Fibroblast of mammary gland (primary cell): ENCODE measurements at places on chromosomes 12 and 14.

GRCh38 chr14:72471346-72471745, 422.6 kb downstream of the DPF3 start:
- DNase-seq = no peak

GRCh38 chr12:46147144-46147543, 121.7 kb downstream of the SLC38A1 start:
- no peak for DNase-seq

GRCh38 chr12:120625557-120626419, 14.6 kb upstream of the CABP1 start:
- no peak for DNase-seq

GRCh38 chr12:51377099-51377984, 13.9 kb downstream of the GALNT6 start:
- peak; percentile 14 for DNase-seq

DNA sequence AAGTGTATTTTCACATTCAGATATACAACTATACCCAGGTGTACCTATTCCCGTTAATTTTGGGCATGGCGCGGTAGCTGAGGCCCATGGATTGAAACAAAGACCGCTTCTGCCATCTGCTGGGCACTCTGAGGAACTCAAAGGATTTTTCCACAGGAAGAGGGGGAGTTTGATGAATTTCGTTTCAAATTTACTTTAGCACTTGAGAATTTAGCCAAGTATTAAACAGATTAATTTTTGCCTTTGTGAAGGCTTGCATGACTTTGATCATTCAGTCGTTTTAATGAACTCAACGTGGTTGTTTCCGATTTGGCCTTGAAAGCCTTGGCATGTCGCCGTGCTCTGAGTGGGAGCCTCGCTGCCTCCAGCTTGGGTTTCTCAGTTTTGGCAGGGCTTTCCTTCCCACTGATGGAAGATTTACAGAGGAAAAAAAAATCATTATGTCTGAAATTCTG, 153.2 kb upstream of the DDHD1 start:
- peak; percentile 67 for DNase-seq

- DNase-seq = peak; percentile 90
Observed at GRCh38 chr12:2384533-2385351, 332.0 kb downstream of the CACNA1C start.

DNA sequence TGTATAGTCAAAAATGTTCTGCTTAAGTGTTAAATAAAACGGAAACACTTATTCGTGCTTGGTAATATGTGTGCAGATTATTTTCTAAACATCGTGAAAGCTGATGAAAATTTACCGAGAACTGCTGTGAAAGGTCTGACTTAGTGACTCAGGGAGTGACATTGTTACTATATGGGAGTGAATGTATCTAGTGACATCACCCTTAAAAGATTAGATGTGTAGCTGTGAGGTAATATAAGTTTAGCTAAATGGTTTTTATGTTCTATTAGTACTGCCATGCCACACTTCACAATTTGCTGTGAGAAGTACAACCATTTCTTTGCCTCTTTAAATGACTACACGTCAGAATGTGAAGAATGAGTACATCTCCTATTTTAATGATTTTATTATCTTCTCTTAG, 1.3 kb downstream of the COX8C start:
- DNase-seq = no peak

DNA sequence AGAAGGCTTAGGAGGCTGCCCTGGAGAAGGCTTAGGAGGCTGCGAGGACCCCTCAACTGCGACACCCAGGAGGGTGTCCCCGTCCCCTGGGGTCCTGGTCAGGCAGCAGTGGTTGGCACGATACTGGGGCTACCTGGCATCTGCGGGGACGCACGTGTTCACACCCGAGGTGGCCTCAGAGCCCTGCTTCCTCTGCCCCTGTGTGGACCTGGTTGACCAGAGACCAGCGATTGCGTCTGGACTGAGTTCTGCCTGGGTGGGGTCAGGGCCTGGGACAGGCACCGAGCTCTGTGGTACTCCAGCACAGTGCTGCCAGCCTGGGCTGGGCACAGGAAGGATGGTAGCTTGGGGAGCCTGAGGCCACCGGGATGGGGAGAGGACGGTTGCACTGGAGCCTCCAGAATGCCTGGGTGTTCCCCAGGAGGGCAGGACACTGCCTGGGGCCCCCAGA, 735 bp downstream of the ASPG start:
- no peak for DNase-seq

DNA sequence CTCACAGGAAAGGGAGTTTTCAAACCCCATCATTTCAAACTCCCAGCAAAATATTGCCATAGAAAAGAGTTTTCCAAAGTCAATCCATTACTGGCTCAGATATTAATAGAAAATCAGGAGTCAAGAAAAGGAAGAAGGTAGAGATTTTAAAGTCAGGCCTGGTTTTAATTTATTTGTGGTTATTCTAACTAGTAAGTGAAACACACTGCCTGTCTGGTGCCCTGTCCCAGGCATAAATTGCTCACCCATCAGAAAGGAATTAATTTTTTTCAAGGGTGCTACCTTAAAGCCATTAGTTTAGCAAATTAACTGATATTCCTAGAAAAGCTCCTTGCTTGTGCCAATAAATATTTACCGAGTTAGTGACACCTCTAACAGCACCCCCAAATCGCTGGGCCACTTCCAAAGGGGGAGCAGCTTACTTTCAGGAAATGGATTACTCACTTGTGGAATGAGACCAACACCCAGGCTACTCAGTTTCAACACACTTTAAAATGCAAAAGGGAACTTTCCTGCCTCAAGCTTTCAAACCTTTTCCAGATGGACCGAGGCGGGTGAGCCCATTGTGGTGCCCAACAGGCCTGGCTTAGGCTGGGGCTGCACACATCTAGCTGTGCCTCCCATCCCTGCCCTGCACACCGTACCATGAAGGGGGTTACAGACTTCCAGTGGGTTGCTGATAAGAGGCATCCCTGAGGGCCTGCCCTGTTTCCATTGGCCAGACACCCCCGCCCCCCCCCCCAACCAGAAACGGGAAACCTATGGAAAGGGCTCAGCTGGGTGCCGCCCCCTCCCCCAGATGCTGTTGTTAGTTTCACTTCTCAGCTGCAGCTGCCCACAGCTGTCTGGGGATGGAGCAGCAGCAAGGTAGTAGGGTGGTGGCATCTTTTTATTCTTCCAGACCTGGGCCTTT, 117.2 kb downstream of the SAMD4A start:
- DNase-seq = peak; percentile 90

DNA sequence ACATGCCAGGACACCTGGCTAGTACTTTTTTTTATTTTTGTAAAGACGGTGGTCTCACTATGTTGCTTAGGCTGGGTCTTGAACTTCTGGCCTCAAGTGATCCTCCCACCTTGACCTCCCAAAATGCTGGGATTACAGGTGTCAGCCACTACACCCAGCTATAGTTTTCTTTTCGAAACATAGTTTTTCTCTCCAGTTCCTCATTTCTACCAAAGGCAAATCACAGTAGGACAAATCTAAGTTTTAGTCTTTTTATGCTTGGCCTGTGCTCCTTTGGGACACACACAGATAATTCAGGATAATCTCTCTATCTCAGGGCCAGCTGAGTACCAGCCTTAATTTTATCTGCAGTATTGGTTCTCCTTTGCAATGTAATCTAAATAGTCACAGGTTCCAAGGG, 100.7 kb downstream of the KCNMB4 start:
- DNase-seq = no peak

- DNase-seq = no peak
Observed at GRCh38 chr12:98372340-98373024, 142.9 kb upstream of the TMPO start.

DNA sequence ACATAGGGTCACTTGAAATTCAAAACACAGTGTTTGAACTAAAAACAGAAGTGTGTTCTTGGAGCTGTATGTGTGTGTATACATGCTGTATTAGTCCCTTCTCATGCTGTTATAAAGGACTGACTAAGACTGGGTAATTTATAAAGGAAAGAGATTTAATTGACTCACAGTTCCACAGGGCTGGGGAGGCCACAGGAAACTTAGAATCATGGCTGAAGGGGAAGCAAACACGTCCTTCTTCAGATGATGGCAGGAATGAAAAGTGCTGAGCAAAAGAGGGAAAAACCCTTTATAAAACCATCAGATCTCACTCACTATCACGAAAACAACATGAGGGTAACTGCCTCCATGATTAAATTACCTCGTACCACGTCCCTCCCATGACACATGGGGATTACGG, 224.1 kb downstream of the BCAT1 start:
- DNase-seq = no peak

DNA sequence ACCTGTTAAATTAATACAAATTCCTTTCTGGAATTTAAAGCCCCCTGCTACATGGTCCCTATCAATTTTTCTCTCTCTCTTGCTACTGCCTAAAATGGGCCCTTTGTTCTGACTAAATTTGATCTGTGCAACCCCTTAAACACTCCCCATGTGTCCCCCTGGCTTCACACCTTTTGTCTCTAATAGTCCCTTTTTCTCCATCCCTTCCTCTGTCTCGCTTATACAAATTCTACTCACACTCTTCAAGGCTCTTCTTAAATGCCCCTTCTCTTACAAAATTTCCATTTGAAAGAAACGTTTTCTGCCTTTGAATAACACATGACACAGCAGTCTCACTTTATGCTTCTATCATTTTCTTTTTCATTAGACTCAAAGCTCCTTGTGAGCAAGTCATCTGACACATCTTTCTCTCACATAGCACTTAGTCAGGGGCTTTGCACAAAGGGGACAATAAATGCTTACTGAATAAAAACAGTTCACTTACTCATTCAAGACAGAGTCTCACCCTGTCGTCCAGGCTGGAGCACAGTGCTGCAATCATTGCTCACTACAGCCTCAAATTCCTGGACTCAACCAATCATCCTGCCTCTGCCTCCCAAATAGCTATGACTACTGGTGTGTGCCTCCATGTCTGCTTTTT, 41.5 kb upstream of the NR2C1 start:
- DNase-seq = peak; percentile 62

GRCh38 chr14:55780156-55780946, 200.3 kb downstream of the KTN1 start:
- DNase-seq = peak; percentile 39

GRCh38 chr12:105783983-105784947, 354.5 kb downstream of the NUAK1 start:
- no peak for DNase-seq

- no peak for DNase-seq
Observed at GRCh38 chr14:96140952-96141351, 63.7 kb upstream of the BDKRB2 start.

- no peak for DNase-seq
Observed at GRCh38 chr12:29343022-29343799, 37.8 kb downstream of the ERGIC2 start.

DNA sequence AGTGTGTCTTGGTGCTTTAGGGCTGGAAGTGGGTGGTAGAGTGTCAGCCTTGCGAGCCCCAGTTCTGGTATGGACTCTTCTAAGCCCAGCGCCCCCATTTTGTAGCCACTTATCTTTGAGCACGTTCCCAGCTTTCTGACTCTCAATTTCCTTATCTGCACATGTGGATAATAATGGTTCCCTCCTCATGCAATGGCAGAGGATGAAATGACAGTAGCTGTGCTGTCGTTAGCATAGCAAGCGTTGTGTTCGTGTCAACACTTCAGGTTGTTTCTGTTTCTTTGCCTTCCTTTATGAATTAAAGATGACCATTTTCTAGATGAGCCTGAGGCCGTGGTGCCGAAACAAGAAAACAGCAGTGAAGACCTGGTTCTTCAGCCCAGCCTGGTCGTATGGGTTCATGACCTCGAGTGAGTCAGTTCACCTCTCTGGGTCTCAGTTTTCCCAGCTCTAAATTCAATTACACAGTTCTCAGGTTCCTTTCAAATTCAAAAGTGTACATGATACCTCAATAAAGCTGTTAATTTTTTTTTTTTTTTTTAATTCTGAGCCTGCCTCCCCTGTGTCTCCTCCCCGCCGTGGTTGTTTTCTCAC, 233.0 kb downstream of the SLC41A2 start:
- DNase-seq = no peak

DNA sequence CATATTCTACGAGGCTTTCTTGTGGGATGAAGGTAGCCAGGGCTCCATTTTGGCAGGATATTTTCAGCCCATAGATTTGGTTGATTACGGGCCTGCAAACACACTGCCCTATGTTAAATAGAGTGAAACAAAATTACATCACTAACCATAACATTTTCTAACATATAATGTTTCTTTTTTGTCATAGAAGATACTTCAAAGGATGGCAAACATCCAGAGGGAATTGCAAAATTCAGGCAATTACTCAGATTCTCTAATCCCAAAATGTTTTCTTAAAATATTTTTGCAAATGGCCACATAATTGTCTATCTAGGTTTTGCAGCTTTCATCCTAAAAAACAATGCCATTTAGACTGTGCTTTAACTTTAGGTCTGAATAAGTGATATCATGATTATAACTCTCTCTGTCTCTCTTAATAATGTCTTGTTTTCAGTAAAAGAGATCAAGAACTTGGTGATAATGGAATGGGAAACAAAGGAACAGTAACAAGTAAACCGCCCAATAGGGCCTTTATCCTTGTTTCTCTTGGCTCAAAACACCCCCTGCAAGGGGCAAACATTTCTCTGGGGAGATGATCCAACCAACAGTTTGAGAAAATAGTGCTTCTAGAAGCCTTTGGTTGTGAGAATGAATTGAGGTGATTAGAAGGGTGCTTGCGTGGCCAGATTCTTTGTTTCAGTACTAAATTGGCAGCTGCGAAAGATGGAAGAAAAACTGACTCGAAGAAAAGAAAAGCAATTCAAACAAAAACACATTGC, 54.4 kb upstream of the BTG1 start:
- DNase-seq = peak; percentile 72

GRCh38 chr14:44565968-44566367, 58.9 kb upstream of the FSCB start:
- DNase-seq = no peak

DNA sequence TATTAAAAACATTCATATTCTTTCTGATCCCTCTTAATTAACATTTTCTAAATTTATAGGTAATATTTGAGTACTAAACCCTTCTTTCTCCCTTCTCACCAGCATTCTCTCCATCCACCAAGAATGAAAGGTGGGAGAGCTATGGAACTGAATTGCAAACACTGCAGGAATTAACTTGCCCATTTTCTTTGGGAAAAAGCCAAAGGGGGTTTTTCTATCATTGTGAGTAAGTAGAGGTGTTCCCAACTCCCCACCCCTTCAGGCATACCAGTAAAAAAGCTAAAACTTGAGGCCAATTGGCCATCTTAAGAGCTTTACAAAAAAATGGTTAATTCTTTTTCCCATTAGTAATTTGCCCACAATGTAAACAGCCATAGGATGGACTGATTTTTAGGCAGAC, 23.7 kb downstream of the PCNX1 start:
- no peak for DNase-seq

DNA sequence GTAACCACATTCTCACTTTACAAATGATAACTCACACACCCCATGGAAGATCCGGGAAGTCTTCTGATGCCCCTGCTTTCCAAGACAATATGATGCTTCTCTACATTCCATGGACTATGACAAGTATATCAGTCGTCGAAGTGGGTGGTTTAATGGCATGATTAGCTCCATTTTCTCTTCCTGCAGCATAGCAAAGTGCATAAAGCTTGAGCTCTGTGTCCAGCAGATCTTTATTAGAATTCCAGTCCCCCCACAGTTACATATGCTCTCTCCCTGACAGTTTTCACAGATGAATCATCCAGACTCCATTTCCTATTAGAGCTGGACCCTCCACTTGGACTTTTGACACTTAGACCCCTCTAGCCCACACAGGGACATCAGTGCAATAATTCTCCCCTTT, 174.9 kb downstream of the BCAT1 start:
- no peak for DNase-seq

GRCh38 chr14:79080040-79080439, 909.9 kb downstream of the NRXN3 start:
- no peak for DNase-seq
